ENCODE measurements at places on chromosomes 1 and 21.

- DNase-seq = no peak
These were observed 7.8 kb downstream of the ETS2 start for GRCh38 chr21:38813547-38813946.

- DNase-seq = no peak
These were observed 32.8 kb upstream of the SCMH1 start for GRCh38 chr1:41274752-41275545.

- DNase-seq = no peak
These were observed 431.0 kb downstream of the DPYD start for GRCh38 chr1:97489834-97490233.

DNA sequence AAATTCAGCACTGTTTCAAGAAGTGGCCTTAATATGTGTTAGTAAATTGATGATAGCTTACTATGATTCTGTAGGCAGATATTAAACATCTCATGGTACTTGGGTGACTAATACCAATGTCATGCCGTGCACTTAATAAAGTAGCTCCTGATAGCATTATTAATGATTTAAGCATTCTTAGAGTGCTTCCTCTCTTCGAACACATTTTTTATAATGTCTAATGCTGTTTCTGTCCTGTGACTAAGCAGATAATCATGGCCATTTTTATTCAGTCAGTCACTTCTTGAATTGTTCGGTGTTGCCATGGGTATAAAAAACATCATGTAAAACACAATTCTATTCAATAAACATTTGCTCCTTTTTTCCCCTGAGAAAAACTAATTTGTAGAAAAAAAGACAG lies 804.6 kb upstream of the ADGRL4 start:
- no peak for DNase-seq

- DNase-seq = no peak
These were observed 106.8 kb upstream of the HP1BP3 start for GRCh38 chr1:20893931-20894330.

- DNase-seq = no peak
These were observed 5.3 kb upstream of the ALDH9A1 start for GRCh38 chr1:165703648-165704047.

- no peak for DNase-seq
These were observed 36.5 kb upstream of the LRRC3 start for GRCh38 chr21:44418876-44419230.

- no peak for DNase-seq
These were observed 116.0 kb downstream of the ETS2 start for GRCh38 chr21:38921511-38922251.

DNA sequence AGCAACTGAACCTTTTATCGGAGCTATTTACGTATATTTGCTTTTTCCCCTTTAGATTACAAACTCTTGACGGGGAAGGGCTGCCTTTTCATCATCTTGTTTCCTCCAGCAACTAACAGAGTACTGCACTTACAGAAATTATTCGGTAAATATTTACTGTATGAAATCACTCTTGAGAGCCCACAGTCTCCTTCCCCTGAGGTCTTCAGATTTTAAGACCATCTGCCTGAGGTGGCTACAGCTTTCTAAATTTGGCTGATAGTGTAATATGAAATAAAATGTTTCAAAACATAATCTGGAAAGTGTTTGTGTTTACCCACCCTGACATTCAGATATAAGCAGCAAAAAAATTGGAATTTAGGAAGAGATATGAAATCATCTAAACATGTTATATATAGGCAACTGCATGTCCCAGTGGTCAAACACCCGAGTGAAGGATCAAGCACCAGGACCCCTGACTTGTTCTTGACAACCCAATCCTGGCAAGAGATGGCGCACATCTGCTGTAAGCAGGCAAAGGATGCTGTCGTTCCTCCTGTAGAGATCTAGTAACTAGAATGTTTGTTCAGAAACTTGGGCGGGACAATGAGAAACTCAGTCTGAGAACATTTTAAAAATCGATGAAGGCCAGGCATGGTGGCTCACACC lies 60.9 kb downstream of the SIPA1L2 start:
- no peak for DNase-seq

- no peak for DNase-seq
These were observed 76.2 kb downstream of the MDM4 start for GRCh38 chr1:204592246-204592948.

GRCh38 chr1:100643471-100644196 lies 75.9 kb upstream of the VCAM1 start:
- no peak for DNase-seq

DNA sequence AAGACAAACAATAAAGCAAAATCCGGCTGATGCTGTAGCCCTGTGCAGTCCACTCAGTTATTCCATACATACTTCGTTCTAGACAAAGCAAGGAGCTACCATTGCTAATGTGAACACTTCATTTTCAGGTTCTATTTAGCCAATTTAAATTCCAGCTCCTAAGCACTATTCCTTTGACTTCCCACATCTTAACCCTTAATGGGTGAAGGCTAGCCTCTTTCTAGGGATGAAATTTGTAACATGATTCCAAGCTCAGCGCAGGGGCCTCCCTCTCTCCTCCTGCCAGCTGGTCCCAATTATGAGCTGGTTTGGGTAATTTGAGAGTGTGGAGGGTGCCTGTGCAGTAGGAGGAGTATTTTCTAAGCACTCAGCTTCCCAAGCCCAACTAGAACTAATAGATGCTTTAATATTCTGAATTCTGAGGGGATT lies 53.9 kb upstream of the PTGFRN start:
- peak; percentile 22 for DNase-seq

DNA sequence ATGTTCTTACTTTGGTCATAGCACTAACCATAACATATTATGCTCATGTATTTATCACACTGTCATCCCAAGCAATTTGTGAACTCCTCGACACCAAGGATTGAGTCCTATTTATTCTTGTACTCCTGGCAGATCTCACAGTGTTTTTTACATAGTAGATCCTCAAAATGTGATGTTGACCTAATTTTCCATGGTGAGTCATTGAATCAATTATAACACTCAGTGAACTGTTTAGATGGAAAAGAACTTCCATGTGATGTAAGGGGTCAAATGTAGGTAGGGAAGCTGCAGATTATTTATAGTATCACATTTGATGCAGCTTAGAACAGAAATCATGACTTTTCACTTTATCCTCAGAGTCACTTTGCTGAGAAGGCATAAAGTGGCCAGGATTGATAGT lies 281.9 kb upstream of the ADAMTS5 start:
- no peak for DNase-seq

DNA sequence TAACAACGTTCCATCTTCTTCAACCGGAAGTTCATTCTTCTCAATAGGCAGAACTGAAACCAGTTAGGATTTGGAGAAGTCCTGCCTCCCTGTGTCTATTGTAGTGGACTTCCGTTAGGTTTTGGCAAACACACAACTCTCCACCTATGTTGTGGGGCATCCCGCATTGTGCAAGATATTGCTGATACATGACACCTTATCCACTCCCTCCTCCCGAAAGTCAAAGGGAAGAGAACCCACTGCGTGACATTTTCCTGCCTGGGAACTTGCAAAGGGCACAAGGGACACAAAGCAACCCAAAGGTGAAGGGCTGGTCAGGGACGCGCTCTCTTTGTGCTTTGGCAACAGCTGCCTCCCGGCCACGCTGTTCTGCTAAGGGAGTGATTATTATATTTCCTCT lies 164.8 kb downstream of the TPR start:
- no peak for DNase-seq

DNA sequence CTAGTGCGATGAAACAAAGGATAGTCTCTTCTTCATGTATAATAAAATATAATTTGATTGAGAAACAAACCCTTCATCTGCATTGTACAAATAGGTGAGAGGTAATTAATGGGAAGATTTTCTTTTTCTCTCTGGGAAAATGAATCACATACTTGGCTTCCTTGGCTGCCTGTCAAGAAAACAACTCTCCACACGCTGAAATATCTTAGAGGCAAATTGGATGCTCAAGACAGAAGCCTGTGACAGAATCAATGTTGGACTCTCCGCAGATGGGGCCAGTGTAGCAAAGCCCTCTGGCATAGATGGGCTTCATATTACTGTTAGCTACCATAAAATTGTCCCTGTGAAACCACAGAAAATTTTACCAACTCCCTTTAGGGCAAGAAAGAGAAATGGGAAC lies 186.6 kb downstream of the GRIK1 start:
- no peak for DNase-seq

GRCh38 chr1:247332215-247332622 lies 552 bp upstream of the ZNF496 start:
- DNase-seq = no peak

GRCh38 chr1:162899422-162900146 lies 38.6 kb upstream of the CCDC190 start:
- no peak for DNase-seq

- no peak for DNase-seq
These were observed 67.1 kb downstream of the HIVEP3 start for GRCh38 chr1:41851589-41851988.

- DNase-seq = no peak
These were observed 36.3 kb upstream of the MAGOH start for GRCh38 chr1:53274541-53275185.

- DNase-seq = no peak
These were observed 92.4 kb upstream of the AKT3 start for GRCh38 chr1:243942196-243943150.

GRCh38 chr1:103129255-103129654 lies 20.9 kb upstream of the COL11A1 start:
- no peak for DNase-seq

- DNase-seq = no peak
These were observed 80.6 kb downstream of the CCDC185 start for GRCh38 chr1:223473601-223474344.

DNA sequence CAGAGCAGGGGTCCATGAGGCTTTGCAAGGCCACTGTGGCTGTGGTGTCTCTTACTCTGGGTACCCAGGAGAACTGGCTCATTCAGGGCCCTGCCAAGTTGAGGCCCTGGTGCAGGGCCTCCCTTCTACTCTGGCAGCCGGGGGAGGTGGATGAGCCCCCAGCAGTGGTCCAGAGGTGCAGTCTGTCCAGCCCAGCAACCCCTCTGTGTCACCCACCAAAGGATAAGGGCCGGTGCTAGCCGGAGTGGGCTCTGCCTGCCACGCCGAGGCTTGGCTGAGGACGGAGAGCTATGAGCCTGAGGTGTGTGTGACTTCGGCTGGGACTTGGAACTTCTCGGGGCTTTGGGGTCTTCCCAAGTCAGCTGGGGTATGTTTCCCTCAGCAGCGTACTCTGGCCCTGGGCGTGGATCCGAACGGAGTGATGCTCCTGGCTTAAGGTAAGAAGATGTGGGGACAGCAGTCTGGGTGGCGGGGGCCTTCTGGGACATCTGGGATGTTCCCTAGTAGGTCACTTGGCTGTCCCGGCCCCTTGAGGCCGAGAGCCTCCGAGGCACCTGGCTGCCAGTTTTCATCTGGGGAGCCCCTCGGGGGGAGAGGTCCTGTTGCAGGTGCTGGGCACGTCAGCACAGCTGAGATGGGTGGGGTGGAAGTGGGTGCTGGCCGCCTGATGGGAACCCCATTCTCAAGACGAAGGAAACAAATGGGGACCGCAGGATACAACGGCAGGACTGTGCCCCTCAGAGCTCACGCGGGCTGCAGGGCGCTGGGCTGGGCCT lies 25.9 kb downstream of the RUNX3 start:
- no peak for DNase-seq

DNA sequence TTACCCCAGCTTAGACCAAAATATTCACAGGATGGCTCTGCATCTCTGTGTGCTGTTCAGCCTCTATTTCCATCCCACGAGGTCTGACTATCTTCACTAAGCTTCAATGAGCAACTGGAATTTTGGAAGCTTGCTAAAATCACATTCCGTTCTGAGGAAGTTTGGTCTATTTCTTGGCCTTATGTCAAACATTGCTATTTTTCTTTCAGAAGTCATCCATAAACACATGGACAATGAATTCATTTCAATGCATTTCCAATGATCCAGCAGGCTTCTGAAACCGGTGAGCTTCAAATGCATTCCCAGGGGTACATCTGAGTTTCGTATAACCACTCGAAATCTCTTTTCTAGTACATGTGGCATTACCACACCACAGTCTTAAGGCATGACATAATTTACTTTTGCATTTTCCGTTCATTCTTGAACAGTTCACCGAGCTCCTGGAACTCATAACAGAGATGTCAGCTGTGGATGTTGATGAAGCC lies 294.1 kb upstream of the KAZN start:
- DNase-seq = no peak

DNA sequence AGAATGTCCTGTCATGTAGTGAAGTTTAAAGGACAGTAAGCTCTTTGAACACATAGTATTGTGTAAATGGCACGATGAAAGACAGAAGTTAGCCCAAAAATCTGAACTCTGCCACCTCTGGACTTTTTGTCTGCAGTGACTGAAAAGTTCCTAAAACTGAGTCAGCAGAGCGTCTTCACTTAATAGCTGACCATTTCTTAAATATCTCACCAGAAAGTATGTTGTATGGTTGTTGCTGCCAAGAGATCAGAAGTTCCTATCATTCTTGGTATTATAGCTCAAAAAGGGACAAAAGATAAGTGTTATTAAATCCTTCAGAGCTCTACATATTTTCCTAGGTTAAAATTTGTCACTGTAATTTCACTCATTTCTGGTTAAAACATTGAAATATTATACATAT lies 1003.0 kb downstream of the TTLL7 start:
- no peak for DNase-seq

- DNase-seq = no peak
These were observed 2.5 kb upstream of the STUM start for GRCh38 chr1:226545836-226546596.

- no peak for DNase-seq
These were observed 10.0 kb downstream of the LAMC1 start for GRCh38 chr1:183033205-183033604.

DNA sequence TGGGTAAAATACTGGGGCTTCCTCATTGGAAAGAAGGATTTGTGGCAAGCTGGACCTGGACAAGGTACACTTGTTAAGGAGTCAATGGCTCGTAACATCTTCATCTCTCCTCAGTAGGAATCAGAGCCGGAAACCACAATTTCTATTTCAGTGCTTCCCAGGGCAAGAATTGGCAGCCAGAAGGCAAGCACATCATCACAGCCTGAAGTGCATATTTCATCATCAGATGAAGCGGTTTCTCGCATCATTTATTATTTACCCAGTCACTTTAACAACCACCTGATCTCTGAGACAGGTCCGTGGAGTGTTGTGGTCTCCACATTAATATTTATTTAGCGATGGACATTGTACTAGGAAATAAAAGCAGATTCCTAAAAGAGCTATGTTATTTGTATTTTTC lies 55.0 kb downstream of the KCNJ15 start:
- peak; percentile 68 for DNase-seq

DNA sequence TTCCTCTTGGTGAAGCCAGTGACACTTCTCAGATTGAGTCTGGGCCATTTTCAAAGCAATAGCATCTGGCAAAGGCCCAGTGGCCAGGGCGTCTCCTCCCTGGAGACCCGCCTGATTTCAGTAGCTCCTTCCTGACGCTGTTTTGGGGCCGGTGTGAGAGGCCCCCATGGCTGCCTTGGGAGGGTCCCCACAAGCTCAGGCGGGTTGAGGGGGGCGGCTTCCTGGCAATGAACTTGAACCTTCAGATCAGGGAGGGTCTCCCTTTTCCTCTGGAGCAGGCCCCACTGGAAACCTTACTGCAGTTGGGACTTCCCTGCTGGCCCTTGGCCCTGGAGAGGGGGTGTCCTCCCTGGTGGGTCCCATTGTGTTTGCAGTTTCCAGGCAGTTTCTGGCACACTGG lies 121.2 kb downstream of the CRYAA start:
- DNase-seq = no peak

- no peak for DNase-seq
These were observed 165.3 kb downstream of the TOMM20 start for GRCh38 chr1:234963180-234963903.

- DNase-seq = no peak
These were observed 99.2 kb upstream of the TNR start for GRCh38 chr1:175842550-175842949.

- no peak for DNase-seq
These were observed 39.3 kb upstream of the LRRC7 start for GRCh38 chr1:69528376-69528775.
